Psoas muscle (tissue), 8 donors: ENCODE measurements at places on chromosomes 4 and X. TPM values are rescaled to one million over a fixed set of nuclear protein-coding genes. Genes with fewer than 3 reads are reported as not detected.

The GAB1 gene
- total RNA-seq = 10.1 TPM

DNA sequence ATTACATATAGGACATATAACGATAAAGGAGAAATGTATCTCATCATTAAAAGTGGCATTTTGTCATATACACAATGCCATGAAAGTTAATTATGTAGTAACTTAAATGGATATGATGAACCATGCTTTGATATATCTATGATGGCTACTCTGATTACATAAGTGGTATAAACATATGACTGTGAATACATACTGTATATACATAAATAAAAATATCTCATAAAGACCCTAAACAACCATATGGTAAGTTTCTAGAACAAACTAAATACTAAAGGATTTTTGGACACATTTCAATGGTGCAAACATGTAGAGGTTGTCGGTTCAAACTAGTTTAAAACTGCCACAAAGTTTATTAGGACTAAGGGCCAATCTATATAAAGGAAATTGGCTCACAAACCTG lies 849.6 kb upstream of the INTU start:
- H3K4me1 ChIP-seq = no peaks in the 10 kb centered on the region
- no peak overlapping the region for H3K27ac ChIP-seq
- DNase-seq = no peak
- H3K36me3 ChIP-seq = no peaks in the 10 kb centered on the region
- no peaks in the 10 kb centered on the region for H3K27me3 ChIP-seq

The NSG1 gene
- total RNA-seq = 0.28 TPM

DNA sequence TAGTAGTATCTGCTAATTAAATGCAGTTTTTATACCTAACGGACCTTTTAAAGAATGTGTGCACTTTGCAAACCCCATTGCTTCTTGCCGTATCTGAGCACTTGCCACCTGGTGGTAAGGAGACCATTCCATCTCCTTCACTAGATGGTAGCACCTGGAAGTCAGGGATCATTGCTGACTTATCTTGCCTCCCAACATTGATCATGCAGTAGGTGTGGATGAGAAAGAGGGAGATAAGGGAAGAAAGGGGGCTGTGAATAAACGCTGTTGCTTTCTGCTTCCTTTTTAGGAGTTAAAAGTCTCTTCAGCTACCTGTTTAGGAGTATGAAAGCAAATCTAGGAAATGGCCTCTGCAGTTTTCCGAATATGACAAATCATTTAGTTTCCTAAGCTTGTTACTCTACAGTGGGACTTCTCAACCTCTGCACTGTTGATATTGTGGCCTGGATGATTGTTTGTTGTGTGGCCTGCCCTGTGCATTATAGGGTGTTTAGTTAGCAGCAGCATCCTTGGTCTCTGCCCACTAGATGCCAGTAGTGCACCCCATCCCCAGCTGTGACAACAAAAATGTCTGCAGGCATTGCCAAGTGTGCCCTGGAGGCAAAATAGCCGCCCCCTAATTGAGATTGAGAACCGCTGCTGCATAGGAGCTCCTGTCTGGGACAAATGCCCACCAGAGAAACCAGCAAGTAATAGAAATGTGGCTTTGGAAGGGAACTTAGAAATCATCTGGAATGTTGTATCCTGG lies 38.8 kb downstream of the GAB1 start:
- H3K36me3 ChIP-seq = no peaks in the 10 kb centered on the region
- no peak overlapping the region for H3K4me3 ChIP-seq
- peaks cover 79% of the 10 kb centered on the region for H3K4me1 ChIP-seq
- DNase-seq = no peak
- H3K27ac ChIP-seq = peak overlapping the region; percentile 85

The USP38 gene
- 53.5 TPM for total RNA-seq

- peaks cover 1% of the 10 kb centered on the region for H3K27me3 ChIP-seq
- no peak overlapping the region for H3K4me3 ChIP-seq
- peaks cover 9% of the 10 kb centered on the region for H3K4me1 ChIP-seq
- H3K27ac ChIP-seq = no peak overlapping the region
Observed at GRCh38 chr4:6576512-6576911, 1.5 kb downstream of the MAN2B2 start.

The CRMP1 gene
- 0.44 TPM for total RNA-seq

DNA sequence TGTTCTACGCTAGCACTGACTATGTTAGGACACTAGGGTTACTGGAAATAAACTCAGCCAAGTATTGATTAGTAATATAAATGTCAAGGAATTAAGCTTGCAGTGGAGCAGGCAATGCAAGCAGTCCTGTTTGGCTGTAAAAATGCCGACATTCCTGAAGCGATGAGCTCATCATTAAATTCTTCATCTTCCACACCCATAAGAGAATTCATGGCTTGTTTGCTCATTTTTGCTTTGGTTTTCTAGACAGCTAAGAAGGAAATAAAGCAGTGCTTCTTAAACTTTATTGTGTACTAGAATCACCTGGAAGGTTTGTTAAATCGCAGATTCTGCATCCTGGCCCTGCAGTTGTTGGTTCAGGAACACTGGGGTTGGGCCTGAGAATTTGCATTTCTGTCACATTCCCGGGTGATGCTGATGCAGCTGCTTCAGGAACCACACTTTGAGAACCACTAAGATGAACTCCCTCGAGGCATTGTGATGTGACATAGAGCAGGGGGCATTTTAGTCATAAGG lies 17.8 kb downstream of the ANXA3 start:
- DNase-seq = no peak
- H3K36me3 ChIP-seq = no peaks in the 10 kb centered on the region
- H3K27ac ChIP-seq = peak overlapping the region; percentile 10
- H3K4me3 ChIP-seq = no peak overlapping the region
- H3K27me3 ChIP-seq = no peaks in the 10 kb centered on the region

The HAND2 gene
- 0.34 TPM for total RNA-seq

DNA sequence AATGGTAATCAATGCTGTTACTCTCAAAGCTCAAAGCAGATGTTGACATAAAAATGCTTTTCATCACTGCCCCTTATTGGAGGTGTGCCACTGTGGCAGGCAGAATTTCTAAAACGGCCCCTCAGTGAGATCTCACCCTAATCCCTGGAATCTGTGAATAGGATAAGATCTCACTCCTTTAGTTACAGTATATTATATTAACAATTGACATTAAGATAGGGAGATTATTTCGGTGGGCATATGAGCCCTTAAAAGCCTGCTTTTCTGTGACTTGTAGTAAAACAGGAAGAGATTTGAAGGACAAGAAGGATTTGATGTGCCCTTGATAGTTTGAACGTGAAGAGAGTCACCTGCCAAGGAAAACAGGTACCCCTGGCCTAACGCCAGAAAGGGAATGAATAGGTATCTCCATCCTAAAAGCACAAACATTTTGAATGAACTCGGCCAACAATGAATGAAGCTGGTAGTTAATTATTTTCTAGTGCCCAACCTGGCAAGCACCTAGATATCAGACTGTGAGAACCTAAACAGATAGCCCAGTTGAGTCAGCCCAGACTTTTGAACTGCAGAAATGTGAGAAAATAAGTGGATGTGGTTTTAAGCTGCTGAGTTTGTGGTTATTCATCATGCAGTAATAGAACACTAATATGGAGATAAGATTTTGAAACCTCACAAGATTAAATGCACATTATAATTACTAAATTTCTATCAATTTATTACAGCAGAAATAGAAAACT lies 881.6 kb downstream of the PCDH18 start:
- H3K36me3 ChIP-seq = no peaks in the 10 kb centered on the region
- H3K27ac ChIP-seq = no peak overlapping the region
- no peak overlapping the region for H3K4me3 ChIP-seq
- DNase-seq = no peak

The ETDA gene
- not detected for total RNA-seq

The IL21 gene
- not detected for total RNA-seq

- H3K27me3 ChIP-seq = peaks cover 2% of the 10 kb centered on the region
- DNase-seq = no peak
- no peaks in the 10 kb centered on the region for H3K4me1 ChIP-seq
Observed at GRCh38 chrX:140713174-140713539, 3.6 kb downstream of the LINC00632 start.

- H3K27me3 ChIP-seq = no peaks in the 10 kb centered on the region
- no peak overlapping the region for H3K27ac ChIP-seq
- no peaks in the 10 kb centered on the region for H3K36me3 ChIP-seq
- H3K4me3 ChIP-seq = no peak overlapping the region
- no peaks in the 10 kb centered on the region for H3K4me1 ChIP-seq
- DNase-seq = no peak
Observed at GRCh38 chrX:134803551-134804183, 145.4 kb upstream of the PLAC1 start.

The PPM1K gene
- 18.0 TPM for total RNA-seq

GRCh38 chrX:68930542-68931317 lies 101.9 kb downstream of the EFNB1 start:
- no peak overlapping the region for H3K4me3 ChIP-seq
- no peak for DNase-seq
- H3K4me1 ChIP-seq = no peaks in the 10 kb centered on the region
- no peaks in the 10 kb centered on the region for H3K36me3 ChIP-seq
- H3K27me3 ChIP-seq = no peaks in the 10 kb centered on the region

The FHIP1A gene
- total RNA-seq = 46.4 TPM

The AR gene
- 7.3 TPM for total RNA-seq

The POU3F4 gene
- total RNA-seq = not detected

DNA sequence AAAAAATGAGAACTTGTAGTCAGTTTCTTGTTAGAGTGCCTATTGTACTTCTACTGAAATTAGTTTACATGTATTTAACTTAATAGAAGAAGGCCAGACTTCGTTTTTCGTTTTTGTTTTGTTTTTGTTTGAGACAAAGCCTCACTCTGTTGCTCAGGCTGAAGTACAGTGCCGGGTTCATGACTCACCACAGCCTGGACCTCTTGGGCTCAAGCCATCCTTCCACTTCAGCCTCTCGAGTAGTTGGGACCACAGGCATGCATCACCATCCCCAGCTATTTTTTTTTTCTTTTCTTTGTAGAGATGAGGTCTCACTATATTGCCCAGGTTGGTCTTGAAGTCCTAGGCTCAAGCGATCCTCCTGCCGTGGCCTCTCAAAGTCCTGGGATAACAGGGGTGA lies 793.9 kb downstream of the ADGRL3 start:
- no peaks in the 10 kb centered on the region for H3K36me3 ChIP-seq
- no peak overlapping the region for H3K4me3 ChIP-seq
- no peak for DNase-seq

DNA sequence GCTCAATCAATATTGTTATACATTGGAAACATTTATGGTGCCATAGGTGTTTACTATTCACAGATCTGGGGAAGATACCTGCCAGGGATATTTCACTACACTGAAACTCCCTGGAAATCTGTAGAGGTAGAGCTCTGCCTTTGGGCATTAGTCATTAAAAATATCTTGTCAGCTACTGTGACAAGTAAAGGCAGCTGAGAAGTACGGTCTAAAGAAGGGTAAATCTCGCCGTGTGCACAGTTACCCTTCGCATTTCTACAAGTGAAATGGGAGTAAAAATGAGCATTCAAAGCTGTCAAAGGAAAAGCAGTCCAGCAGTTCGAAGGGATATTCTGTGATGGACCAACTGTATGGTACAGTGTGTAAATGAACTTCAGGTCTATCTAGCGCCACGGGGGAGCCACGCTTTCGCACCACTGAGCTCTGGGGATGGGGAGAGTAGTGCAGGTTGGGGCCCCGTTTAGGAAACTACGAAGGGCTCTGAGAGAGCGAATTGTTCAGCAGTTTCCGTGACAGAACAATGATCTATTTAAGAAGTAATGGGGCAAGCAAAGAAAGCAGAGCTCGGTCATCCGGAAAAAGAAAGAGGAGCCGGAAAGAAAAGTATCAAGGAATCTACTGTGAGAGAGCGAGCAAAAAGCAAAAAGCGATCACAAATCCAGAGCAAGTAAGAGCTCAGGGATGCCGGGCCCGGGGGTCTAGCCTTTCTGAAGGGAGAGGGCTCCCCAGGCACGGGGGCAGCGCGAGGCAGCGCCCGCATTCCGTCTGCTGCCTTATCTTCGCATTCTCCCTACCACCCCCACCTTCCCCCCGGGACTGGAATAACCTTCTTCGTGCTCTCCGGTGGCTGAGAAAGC lies 646 bp downstream of the TIGD4 start:
- peak overlapping the region; percentile 84 for H3K4me3 ChIP-seq
- no peak for DNase-seq
- H3K36me3 ChIP-seq = no peaks in the 10 kb centered on the region
- peaks cover 14% of the 10 kb centered on the region for H3K4me1 ChIP-seq
- peak overlapping the region; percentile 91 for H3K27ac ChIP-seq

GRCh38 chr4:117068120-117068519 lies 17.3 kb downstream of the TRAM1L1 start:
- no peaks in the 10 kb centered on the region for H3K4me1 ChIP-seq
- no peak for DNase-seq
- H3K4me3 ChIP-seq = no peak overlapping the region

- no peaks in the 10 kb centered on the region for H3K27me3 ChIP-seq
- peak overlapping the region; percentile 44 for H3K4me3 ChIP-seq
- peaks cover 2% of the 10 kb centered on the region for H3K36me3 ChIP-seq
Observed at GRCh38 chr4:985123-985830, 1.6 kb upstream of the IDUA start.

The GYG2 gene
- total RNA-seq = 0.42 TPM

DNA sequence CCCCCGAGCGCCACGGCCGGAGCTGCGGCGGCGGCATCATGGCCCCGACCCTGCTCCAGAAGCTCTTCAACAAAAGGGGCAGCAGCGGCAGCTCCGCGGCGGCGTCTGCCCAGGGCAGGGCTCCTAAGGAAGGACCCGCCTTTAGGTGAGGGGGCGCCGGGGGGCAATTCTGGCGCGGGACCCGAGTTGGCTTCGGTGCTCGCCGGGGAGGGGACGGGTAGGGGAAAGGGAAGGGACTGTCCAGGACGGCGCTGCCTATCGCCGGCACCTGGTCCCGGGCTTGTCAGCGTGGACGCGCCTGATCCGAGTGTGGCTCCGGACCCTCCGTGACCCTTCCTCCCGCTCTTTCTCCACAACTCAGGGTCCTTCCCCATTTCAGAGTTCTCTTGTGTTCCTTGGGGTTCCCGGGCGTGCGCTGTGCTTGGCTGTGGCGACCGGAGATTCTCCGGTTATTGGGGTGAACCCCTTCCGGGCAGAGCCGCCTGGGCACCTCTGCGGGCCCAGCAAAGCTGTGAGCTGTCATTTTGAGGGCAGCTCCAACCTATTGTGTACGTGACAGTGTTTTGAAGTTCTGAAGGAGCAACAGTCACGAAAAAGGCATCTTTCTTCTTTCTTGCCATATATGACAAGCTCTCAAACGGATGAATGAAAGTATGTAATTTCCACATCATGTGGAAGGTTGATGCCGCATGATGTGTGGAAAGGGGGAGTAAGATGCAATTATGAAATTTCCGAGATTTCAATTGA lies 522 bp downstream of the FNIP2 start:
- peak; percentile 53 for DNase-seq
- H3K27ac ChIP-seq = peak overlapping the region; percentile 96
- no peaks in the 10 kb centered on the region for H3K27me3 ChIP-seq
- peak overlapping the region; percentile 70 for H3K4me3 ChIP-seq
- peaks cover 50% of the 10 kb centered on the region for H3K4me1 ChIP-seq
